ENCODE measurements at places on chromosomes 13 and 19.

DNA sequence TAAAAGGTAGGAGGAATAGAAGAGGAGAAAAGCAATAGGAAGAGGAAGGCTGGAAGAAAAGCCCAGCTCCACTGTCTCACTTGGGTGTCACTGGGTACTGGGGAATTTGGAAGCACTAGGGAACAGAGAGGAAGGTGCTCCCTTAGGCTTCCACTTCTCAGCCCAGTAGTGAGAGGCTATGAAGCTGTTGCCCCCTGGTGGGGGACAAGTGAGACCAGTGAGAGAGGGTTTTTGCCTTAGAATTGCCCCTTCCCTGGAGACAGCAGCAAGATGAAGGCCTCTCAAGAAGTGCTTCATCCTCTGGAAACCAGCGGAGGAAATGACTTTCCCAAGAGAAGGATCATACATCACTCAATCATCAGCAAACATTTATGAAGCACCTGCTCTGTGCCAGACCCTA lies 4.7 kb upstream of the ZNF606 start:
- DNase-seq, result no peak

GRCh38 chr19:40623403-40624251 lies 22.5 kb downstream of the LTBP4 start:
- DNase-seq, result no peak

GRCh38 chr13:19769854-19770253 lies 12.9 kb downstream of the PSPC1 start:
- no peak for DNase-seq

DNA sequence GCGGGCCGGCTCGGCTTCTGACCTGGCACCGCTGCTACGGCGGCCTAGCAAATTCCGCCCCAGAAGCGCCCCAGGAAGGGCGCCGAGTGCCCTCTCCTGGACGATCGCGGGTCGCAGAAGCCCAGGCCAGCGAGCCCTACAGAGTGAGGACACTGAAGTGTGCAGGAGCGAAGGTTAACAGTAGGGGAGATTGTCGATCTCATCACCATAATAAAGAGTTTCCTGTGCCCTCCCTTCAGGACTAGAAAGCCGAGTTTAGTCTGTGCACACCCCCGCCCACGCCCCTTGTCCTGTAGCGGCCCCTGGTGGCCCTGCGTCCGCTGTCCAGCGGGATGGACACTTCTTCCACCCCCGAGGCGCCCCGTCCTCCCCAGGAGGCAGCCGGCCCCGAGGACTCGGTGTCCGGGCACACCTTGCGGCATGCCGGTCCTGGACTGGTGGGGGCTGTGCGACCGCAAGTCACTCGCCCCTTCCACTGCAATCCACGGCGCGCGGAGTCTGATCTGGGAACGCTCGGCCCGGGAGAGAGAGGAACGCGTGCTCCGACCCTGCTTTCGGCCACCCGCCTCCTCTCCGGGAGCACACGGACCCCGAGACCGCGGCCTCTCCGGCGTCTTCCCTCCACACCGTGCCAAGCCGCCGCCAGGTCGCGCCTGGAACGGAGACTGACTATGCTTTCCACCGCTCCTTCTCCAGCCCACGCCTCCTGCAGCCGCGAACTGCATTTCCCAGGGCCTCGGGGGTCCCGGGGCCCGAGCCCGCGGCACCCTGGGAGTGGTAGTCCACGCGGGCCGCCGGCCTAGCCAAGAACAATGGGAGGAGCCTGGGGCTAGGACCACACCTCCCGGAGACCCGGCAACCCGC lies 770 bp upstream of the KMT2B start:
- peak; percentile 87 for DNase-seq

DNA sequence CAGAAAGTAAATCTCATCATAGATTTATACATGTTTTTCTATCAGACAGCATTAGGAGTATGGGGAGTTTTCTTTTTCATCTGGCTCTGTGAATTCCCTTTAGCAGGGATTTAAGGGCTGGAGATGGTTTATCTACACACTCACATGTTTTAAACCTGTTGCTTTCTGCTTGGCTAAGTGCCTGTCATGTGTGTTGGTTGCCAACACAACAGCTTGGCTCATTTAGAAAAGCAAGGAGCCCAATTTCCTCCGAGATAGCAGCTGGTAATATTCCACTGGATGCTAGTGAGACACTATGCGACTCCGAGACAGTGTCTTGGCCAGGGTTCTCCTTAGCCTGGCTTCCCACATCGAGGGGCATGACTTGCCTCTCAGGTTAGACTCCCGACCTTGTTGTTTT lies 83.3 kb downstream of the KLF5 start:
- DNase-seq, result no peak

Data from SHP77 treated with DMSO at 0.1 percent for 48 hours (cell line).